ENCODE measurements at places on chromosomes 1 and 21.

- no peak for DNase-seq
These were observed 6.7 kb upstream of the TNFRSF8 start for GRCh38 chr1:12056331-12056841.

DNA sequence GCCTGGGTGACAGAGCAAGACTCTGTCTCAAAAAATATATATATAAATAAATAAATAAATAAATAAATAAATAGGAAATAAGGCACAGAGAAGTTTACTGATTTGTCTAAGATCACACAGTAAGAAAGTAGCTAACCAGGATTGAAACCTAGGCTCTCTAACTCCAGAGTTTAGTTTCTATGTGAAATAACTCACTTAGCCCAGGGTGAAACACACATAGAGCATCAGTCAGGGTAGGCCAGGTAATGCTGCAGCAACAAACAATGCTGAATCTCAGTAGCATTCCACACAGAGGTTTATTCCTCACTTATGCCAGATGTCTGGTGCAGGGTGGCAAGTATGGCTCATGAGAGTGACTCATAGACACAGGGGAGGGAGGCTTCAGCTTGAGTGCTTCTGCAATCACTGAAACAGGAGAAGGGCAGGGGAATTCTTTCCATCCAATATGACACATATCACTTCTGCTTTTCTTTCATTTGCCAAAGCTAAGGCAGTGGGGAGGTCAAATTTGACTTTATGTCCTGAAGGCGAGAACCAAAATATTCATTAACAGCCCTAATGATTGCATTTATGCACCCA, 37.1 kb upstream of the KANK4 start:
- no peak for DNase-seq

DNA sequence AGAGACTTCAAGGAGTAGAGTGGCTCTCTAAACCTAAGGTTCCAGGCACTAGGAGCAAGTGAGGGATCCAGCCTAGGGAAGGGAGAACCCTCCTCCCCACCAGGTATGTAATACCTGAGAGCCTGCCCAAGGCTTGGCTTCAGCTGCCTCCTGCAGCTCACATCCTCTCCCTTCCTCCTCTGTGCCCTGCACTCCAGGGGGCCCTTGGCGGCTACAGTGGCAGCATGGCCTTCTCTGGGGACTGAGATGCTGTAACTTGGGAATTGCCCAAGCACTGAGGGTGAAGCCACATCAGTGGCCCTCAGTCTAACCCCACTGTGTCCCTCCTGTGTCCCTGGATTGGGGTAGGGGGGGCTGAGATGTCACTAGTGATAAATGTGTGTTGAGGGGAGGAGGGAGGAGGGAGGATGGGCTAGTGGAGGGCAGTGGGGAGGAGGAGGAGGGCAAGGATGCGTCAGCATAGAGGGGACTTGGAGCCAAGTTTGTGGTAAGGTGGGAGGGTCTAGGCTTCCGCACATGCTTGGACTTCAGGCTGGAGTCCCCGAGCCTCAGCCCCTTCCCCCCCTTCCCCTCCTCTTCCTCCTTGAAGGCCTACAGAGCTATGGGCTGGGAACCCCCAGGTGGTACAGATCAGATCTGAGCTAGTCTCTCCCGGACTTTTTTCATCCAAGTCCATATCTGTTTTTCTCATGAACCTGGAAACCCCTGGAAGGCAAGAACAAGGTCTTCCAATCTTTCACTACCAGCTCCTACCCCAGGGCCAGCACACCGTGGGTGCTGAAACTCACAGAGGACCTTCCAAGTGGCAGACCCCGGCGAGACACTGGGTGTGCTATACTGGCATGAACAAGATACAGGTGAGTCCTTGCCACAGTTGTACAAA, 17.5 kb downstream of the COL9A2 start:
- no peak for DNase-seq

- no peak for DNase-seq
These were observed 43.0 kb downstream of the RGS18 start for GRCh38 chr1:192201303-192201702.

- DNase-seq = no peak
These were observed 17.0 kb downstream of the C1orf159 start for GRCh38 chr1:1098681-1099421.

- no peak for DNase-seq
These were observed 14.5 kb downstream of the RGS4 start for GRCh38 chr1:163083690-163084089.

- no peak for DNase-seq
These were observed 544.4 kb upstream of the CXADR start for GRCh38 chr21:16968436-16968835.

Data from HuH-7 (cell line).